Neural progenitor cell (in vitro differentiated cells): ENCODE measurements at places on chromosomes 1 and 21. TPM values are rescaled to one million over a fixed set of nuclear protein-coding genes. Genes with fewer than 3 reads are reported as not detected.

DNA sequence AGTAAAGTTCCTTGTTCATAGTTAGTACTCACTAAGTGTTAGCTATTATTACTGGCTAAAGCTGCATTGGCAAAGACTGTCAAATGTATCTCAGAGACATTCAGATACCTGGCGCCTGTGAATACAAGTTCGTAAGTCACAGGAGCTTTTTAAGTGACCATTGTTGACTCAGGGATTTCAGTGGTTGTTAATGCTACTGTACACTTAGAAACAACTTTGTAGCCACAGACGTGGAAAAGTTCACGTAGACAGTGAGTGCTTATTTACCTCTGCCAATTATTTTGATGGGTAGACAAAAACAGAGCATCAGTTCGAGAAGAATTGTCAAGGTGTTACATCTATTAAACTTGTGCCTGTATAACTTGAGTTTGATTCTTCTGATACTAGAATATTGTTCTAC, 59.1 kb upstream of the RRP15 start:
- no peak for DNase-seq

DNA sequence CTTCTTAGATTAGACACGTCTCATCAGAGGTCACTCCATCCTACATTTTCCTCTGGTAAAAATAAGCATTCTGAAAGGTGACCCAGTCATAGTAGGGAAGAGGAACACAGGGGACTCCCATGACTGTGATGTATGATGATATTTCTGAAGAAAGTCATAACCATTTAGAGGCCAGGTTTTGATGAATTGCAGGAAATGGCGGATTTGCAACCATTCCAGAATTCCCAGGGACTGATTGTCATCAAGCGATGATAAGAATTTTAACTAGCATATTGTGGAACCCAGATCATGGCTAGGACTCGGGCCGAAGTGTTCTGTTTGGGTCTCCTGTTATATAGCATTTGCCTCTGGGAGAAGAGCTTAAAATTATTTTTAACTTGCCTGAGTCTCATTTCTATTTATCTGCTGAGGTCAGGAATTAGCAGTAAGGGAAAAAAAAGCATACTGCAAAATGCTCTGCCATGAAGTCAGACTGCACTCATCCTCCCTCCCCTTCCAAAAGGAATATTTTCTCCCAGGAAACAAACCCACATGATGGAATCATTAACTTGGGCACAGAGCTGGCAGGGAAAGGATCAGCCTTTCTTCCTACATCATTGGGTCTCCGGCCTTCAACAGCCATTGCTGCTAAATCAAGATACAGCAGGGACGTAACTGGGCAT, 286.7 kb downstream of the HLX start:
- no peak for DNase-seq

Gene RWDD3
- total RNA-seq = 22.1 and 32.2 TPM in 2 replicates

- DNase-seq = no peak
Measured at GRCh38 chr21:37669249-37669648, 247.0 kb downstream of the KCNJ6 start.

Gene OR2L8
- not detected in 2 replicates for total RNA-seq

Gene RPTN
- total RNA-seq = not detected in 2 replicates

Gene PGLYRP4
- total RNA-seq = not detected in 2 replicates

GRCh38 chr21:39066829-39067780, 116.1 kb downstream of the PSMG1 start:
- DNase-seq = no peak

- DNase-seq = no peak
Measured at GRCh38 chr21:35475009-35475408, 425.9 kb upstream of the RUNX1 start.

DNA sequence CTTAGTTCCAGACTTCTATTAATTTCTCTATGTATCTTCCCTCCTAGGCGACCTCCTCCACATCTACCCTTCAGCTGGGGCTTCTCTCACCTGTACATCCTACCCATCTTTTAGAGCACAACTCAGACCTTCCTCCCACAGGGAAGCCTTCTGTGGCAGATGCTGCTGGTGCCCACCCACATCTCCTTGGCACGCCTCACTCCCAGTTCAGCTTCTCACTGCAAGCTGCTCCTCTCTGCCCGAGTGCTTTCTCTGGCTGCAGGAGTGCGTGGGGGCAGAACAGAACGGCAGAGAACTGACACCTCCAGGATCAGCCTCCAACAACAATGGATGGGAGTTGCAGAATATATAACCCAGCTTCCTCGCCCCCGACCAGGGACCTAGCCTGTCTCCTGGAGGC, 36.5 kb downstream of the ZBTB18 start:
- DNase-seq = no peak

DNA sequence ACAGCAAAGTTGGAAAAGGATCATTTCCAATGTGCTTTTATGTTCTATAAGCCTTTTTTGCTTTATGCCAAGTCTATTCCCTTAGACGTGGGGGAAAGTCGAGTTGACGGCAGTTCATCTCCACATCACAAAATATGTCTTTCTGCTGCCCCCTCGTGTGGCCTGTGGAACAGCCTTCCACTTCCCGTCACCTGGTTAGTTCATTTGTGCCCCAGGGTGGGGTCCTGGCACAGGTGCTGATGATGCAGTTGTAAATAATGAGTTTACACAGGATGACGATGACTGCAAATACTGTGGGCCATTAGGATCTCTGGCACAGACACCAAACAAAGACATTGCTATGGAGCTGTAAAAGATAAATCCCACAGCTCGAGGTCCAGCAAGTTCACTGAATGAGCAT, 10.0 kb upstream of the OTUD3 start:
- no peak for DNase-seq

DNA sequence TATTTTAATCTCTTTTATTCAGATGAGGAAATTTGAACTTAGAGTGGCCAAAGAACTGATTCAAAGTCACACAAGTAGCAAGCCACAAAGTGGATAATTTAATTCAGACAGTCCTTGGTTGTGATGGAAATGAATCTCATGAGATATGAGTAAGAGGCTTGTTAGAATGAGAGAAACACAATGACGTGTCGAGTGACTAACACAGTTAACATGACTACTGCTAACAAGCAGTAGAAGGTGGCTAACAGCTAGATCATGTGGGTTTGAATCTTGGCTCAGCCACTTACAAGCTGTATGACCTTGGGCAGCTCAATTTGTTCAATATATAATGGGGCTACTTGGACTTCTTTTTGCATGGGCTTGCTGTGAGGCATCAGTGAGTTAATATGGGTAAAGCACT, 104.5 kb upstream of the LMO4 start:
- DNase-seq = no peak

- DNase-seq = no peak
Measured at GRCh38 chr1:207002724-207003146, 29.8 kb downstream of the C1orf116 start.

Gene OVAAL
- not detected in 2 replicates for total RNA-seq

GRCh38 chr21:42655796-42656770, 2.7 kb downstream of the PDE9A start:
- peak; percentile 34 for DNase-seq

Gene PCBP3
- total RNA-seq = 4.6 and 6.7 TPM in 2 replicates

DNA sequence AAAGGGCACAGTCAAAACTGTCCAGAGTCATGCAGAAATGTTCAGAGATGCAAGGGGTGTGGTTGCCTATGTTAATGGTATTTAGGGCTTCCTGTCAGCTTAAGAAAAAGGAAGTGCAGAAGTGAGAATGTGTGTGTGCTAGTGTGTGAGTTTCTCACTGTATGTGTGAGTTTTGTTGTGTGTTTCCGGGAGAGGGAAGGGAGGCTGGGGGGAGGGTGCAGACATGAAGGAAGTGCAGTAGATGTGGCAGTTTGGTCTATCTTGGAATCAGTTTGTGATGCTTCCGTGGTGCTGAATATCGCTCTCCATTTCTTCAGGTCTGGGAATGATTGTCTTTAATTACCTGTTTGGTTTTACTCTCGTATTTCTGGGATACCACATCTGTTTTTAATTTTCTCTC, 16.5 kb upstream of the ATP6V1G3 start:
- DNase-seq = no peak

DNA sequence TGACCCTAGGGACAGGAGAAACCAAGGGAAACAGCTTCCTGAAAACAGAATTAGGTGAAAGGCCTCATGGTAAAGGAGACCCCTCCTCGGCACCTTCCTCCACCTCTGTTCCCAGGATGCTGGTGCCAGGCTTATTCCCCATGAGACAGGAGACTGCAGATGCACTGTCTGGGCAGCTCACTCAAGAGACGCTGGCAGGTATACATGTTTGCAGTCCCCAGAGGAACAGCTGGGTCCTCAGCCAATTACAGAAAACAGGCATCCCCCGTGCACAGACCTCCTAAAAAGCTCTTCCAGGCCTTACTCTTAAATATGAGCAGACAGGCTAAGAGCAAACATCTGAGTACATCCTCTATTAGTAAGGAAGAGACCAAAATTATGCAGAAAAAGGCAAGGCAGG, 6.5 kb downstream of the CCSAP start:
- no peak for DNase-seq

DNA sequence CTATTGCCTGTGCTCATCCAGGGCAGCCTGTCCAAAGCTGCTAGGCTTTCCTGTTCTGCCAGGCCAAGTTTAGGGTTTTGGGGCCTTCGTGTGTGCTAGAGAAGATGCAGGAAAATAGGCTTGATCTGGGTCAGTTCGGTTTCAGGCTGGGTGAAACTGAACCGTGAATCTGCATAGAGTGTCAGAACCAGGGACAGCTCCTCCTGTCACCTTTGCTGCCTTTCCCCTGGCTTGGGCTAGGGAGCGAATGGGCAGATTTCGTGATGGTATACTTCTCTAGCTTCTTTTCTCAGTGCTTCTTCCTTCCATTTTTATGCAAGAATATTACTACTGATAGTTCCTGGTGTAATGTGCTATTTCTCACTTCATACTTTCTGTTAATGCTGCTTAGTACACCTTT, 6.0 kb upstream of the AGO1 start:
- peak; percentile 63 for DNase-seq

DNA sequence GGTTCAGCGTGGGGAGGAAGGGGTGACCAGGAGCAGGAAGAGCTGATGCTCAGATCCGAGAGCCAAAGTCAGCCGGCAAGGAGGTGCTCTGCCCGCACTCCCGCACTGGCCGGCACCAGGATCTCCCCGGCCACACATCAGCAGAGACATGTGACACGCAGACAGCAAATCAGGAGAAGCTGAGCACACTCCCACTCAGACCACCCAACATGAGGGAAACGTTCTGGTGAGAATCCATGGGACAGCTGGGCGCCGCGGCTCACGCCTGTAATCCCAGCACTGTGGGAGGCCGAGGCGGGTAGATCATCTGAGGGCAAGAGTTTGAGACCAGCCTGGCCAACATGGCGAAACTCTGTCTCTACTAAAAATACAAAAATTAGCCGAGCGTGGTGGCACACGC, 18.6 kb upstream of the PTTG1IP start:
- peak; percentile 34 for DNase-seq

Gene OR10J1
- total RNA-seq = not detected in 2 replicates

DNA sequence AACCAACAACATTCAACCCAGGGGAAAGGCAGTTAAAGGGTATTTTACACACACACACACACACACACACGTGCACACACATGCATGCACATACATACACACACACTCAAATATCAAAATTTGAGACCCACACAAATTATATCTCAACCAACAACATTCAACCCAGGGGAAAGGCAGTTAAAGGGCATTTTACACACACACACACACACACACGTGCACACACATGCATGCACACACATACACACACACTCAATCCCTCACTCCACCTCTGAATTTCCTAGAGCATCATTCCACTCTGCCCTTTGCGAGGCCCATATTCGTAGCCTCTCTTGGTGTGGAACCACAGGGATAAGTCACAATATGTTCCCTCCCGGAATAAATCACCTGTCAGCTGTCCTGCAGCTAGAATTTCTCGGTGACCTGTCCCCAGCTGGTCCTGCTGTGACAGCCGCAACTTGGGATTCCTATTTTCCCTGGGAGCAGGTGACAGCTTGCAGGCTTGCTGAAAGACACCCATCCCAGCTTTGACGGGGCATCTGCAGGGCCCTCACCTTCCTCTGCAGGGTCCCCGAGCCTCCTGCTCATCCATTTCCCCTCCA, 122.7 kb downstream of the PSMG1 start:
- DNase-seq = no peak

GRCh38 chr21:44926331-44927101, 5.8 kb upstream of the ITGB2 start:
- no peak for DNase-seq
